ENCODE measurements at places on chromosomes 7 and 10. TPM values are rescaled to one million over a fixed set of nuclear protein-coding genes. Genes with fewer than 3 reads are reported as not detected.

DNA sequence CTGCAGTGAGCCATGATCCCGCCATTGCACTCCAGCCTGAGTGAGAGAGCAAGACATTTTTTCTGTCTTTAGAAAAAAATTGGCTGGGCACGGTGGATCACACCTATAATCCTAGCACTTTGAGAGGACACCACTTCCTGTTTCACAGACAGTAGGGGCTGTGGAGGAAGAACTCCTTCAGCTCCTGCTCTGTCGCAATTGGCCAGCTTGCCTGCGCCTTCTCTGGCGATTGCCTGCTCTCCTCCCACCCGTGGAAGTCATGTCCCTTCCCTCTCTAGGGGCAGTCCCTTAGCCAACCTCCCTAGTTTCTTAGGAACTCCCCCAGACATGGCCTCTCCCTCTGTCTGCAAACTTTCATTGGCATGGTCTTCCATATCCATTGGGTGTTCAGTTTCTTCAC is 8.7 kb downstream of the PDSS1 start:
- H3K36me3 ChIP-seq = no peaks in the 10 kb centered on the region
- no peaks in the 10 kb centered on the region for H3K4me1 ChIP-seq
- no peaks in the 10 kb centered on the region for H3K27me3 ChIP-seq
- no peak overlapping the region for H3K27ac ChIP-seq
- no peak overlapping the region for H3K4me3 ChIP-seq
- no peak for DNase-seq

DNA sequence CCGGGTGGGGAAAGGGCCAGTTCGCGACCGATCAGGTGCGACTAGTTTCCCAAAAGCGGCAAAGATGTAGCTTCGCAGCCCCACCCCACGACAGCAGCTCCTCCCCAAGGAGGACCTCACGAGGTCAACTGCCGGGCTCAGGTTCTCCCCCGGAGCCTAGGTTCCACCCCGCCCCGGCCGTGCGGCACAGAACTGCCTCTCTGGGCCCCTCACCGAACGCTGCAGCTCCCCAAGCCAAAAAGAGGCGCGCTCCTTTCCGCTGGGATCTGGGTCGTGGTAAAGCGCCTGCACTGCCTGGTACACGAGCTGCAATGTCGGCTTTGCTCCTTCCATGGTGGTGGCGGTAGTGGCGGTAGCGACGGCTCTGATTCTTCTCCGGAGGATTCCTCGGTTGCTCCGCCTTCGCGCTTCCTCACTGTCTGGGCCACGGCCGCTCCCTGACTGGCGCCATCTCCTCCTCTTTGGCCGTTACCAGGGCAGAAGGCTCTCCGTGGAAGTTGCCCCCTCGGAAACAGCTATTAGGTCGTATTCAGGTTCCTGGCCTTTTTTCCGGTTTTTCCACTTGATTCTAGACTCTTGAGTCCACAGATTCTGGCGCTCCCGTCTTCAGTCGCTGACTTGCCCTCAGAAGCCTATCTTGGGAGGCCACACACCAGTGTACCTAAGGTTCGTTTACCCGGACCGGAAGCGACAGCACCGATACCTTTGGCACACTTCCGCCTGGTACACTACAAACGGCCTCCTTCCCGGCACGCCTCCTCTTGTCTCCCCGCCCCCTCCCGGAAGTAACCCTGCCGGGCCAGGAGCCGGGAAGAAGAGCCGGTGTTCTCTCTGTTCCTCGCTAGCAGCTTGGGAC is at the start of gene TNPO3:
Gene TNPO3, minus strand, starts transcription at position 674 of the 856 bp plus-strand sequence. Its CDS starts 341 bp downstream, at position 333.
- peak within 1 kb of the TSS; percentile 87 for H3K4me3 ChIP-seq
- no peaks in the 10 kb centered on the region for H3K27me3 ChIP-seq
- H3K27ac ChIP-seq = peak within 1 kb of the TSS; percentile 97
- DNase-seq = peak; percentile 83
- no peaks in the 10 kb centered on the region for H3K36me3 ChIP-seq

DNA sequence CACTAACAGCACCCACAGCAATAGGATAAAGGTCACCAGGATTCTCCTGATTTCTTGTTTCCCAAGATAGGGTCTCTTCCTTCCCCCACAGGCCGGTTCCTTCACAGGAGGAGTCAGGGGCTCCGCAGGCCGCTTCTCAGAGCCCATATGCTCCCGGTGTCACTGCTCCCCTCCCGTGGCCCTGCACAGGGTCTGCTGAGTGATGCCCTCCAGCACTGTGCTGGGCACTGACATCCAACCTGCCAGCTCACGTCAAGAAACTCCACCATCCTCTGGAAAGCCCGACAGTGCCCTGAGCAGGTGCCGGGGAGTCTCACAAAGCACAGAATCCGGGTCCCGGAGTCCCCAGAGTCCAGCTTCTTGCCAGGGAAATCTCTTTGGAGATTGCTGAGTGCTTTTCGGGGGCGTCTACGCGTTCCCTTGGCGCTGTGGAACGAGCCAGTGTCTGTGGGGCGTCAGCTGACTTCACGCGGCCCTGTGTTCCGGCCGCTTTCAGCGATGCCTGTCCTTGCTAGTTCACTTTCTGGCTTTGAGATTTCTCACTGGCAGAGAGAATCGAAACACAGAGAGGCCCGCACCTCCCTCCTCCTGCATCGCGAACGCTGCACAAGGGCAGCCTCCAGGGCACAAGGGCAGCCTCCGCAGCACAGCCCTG is 567.5 kb downstream of the DNAJB6 start:
- H3K36me3 ChIP-seq = no peaks in the 10 kb centered on the region
- H3K27ac ChIP-seq = no peak overlapping the region
- H3K27me3 ChIP-seq = no peaks in the 10 kb centered on the region

- H3K36me3 ChIP-seq = no peaks in the 10 kb centered on the region
- no peaks in the 10 kb centered on the region for H3K27me3 ChIP-seq
- H3K27ac ChIP-seq = no peak overlapping the region
- peaks cover 15% of the 10 kb centered on the region for H3K4me1 ChIP-seq
- no peak overlapping the region for H3K4me3 ChIP-seq
- DNase-seq = no peak
Measured at GRCh38 chr7:114533131-114533530, 118.5 kb downstream of the FOXP2 start.

DNA sequence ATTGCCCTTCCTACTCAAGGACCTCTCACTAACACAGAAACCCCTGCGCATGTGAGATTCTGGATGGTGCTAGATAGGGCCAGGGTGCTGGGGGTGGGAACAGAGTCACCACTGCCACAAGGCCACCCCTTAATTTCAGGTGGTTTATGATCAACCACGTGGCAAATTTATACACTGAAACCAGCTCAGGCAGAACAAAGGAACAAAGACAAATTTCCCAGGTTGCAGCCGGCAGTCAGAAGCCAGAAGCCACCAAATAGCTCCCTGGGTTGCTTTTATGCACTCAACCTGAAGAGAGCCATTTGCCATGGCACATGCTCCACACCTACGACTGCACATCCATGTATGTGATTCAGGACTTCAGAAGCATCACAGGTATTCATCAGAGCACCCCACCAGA is 2.5 kb downstream of the VOPP1 start:
- no peaks in the 10 kb centered on the region for H3K27me3 ChIP-seq
- peaks cover 58% of the 10 kb centered on the region for H3K4me1 ChIP-seq

- peak overlapping the region; percentile 39 for H3K27ac ChIP-seq
- H3K36me3 ChIP-seq = no peaks in the 10 kb centered on the region
- H3K4me3 ChIP-seq = no peak overlapping the region
- peaks cover 63% of the 10 kb centered on the region for H3K4me1 ChIP-seq
- H3K27me3 ChIP-seq = no peaks in the 10 kb centered on the region
Measured at GRCh38 chr7:36279200-36279925, 110.3 kb upstream of the ANLN start.

DNA sequence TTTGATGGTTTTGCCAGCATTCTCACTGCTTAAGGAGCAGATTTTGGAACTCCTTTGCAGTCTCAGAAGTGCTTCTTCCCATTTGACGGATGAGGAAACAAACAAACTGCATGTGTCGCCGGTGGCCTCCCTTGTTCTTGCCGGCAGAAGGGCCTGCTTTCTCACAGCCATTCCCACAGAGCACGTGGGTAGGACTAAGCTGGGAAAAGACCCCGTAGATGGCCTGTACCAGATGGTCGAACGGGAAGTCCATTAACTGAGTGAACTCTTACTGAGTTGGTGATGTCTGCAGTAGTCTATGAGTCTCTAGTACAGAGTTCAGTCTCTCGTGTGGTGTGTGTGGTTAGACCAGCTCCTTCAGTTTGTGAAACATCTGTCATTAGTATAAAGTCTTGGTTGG is 131.9 kb downstream of the TRRAP start:
- no peak overlapping the region for H3K4me3 ChIP-seq
- peaks cover 67% of the 10 kb centered on the region for H3K36me3 ChIP-seq
- no peak overlapping the region for H3K27ac ChIP-seq
- no peak for DNase-seq
- H3K27me3 ChIP-seq = no peaks in the 10 kb centered on the region

- no peaks in the 10 kb centered on the region for H3K27me3 ChIP-seq
- no peaks in the 10 kb centered on the region for H3K36me3 ChIP-seq
- H3K27ac ChIP-seq = no peak overlapping the region
- H3K4me3 ChIP-seq = no peak overlapping the region
- no peaks in the 10 kb centered on the region for H3K4me1 ChIP-seq
- no peak for DNase-seq
Measured at GRCh38 chr10:93091960-93092359, 18.3 kb downstream of the CYP26A1 start.

DNA sequence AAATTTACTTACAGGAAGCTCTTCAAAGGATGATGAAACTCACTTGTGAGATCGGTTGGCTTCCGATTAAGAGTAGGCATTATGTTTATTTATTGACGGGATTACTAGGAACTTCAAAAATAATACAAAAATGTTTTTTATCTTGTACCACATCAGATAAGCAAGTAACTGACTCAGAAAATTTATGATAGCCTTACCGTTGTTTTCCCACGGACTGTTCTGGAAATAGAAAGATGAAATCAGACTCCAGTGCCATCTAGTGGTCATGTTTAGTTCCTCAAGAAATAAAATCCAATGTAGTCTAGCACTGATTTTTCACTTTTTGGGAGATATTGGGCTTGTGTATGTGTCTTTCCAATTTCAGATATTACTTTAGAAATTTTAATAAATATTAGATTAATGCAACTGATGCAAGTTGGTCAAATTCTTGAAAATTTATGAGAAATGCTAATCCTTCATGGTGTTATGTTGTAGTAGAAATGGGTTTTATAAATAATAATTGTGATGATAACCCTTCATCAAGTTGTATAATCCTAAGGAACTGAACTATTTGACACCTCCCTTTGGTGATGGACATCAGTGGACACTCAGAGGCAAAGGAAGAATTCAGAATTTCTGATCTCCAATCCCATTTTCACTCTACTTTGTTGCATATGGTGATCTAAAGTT is 168.8 kb downstream of the TMEM26 start:
- no peaks in the 10 kb centered on the region for H3K36me3 ChIP-seq
- DNase-seq = no peak
- H3K27me3 ChIP-seq = no peaks in the 10 kb centered on the region

GRCh38 chr7:158030071-158030470 is 557.6 kb downstream of the PTPRN2 start:
- no peaks in the 10 kb centered on the region for H3K27me3 ChIP-seq
- H3K4me3 ChIP-seq = no peak overlapping the region
- no peaks in the 10 kb centered on the region for H3K4me1 ChIP-seq
- H3K36me3 ChIP-seq = no peaks in the 10 kb centered on the region
- no peak for DNase-seq
- no peak overlapping the region for H3K27ac ChIP-seq

- H3K4me1 ChIP-seq = no peaks in the 10 kb centered on the region
- DNase-seq = no peak
- H3K27me3 ChIP-seq = no peaks in the 10 kb centered on the region
Measured at GRCh38 chr7:19051767-19052375, 65.6 kb downstream of the TWIST1 start.

DNA sequence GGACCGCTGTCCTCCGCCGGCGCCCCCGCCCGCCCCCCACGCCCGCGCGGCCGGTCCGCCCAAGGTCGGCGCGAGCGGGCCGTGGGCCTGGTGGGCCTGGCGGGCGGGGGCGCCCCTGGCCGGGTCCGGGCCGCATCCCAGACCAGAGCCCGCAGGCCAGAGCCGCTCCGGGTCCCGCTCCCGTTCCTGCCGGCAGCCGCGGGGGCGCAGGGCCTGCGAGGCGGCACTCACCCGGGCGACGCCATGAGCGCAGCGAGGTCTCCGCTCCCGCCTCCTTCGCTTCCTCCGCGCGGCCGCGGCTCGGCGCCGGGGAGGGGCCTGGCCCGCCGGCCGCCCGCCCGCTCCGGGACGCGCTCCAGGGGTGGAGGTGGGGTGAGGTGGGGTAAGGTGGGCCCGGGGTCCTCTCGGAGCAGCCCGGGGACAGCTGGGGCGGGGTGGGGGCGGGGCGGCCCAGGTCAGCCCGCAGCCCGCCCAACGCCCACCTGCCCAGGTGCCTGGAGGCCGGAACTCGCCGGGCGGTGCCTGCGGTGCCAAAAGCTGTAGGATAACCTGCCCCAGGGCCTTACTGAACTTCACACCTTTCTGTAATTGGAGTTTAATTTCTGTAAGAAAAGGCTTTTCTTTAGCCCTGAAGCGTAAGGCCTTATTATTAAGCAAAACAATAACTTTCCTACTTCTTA is at the start of gene URGCP:
Gene URGCP, minus strand, starts transcription at position 266 of the 680 bp plus-strand sequence. Its CDS starts 21 bp downstream, at position 245.
- H3K4me3 ChIP-seq = peak within 1 kb of the TSS; percentile 86
- H3K27ac ChIP-seq = peak within 1 kb of the TSS; percentile 75
- peaks cover 12% of the 10 kb centered on the region for H3K4me1 ChIP-seq
- no peaks in the 10 kb centered on the region for H3K36me3 ChIP-seq

- DNase-seq = no peak
- H3K27ac ChIP-seq = peak overlapping the region; percentile 6
- H3K4me3 ChIP-seq = no peak overlapping the region
- H3K4me1 ChIP-seq = peaks cover 14% of the 10 kb centered on the region
- H3K27me3 ChIP-seq = no peaks in the 10 kb centered on the region
- no peaks in the 10 kb centered on the region for H3K36me3 ChIP-seq
Measured at GRCh38 chr7:38950309-38950708, 27.4 kb upstream of the POU6F2 start.

GRCh38 chr7:5631752-5632151 is 149.7 kb downstream of the RNF216 start:
- no peaks in the 10 kb centered on the region for H3K27me3 ChIP-seq
- no peak for DNase-seq
- H3K4me1 ChIP-seq = peaks cover 66% of the 10 kb centered on the region

GRCh38 chr7:24549991-24550390 is 23.3 kb upstream of the PALS2 start:
- H3K27me3 ChIP-seq = no peaks in the 10 kb centered on the region
- H3K36me3 ChIP-seq = no peaks in the 10 kb centered on the region
- no peak overlapping the region for H3K27ac ChIP-seq
- no peak for DNase-seq
- H3K4me3 ChIP-seq = no peak overlapping the region
- peaks cover 12% of the 10 kb centered on the region for H3K4me1 ChIP-seq

GRCh38 chr10:103566536-103566935 is 73.0 kb downstream of the NEURL1 start:
- H3K4me3 ChIP-seq = no peak overlapping the region
- H3K4me1 ChIP-seq = no peaks in the 10 kb centered on the region
- H3K27me3 ChIP-seq = no peaks in the 10 kb centered on the region
- no peak overlapping the region for H3K27ac ChIP-seq
- no peaks in the 10 kb centered on the region for H3K36me3 ChIP-seq

GRCh38 chr7:111374027-111374426 is 188.3 kb downstream of the IMMP2L start:
- no peak overlapping the region for H3K4me3 ChIP-seq
- H3K27me3 ChIP-seq = no peaks in the 10 kb centered on the region
- no peak for DNase-seq
- H3K4me1 ChIP-seq = peaks cover 16% of the 10 kb centered on the region
- no peaks in the 10 kb centered on the region for H3K36me3 ChIP-seq

Gene MCMBP
- total RNA-seq = 34.8 TPM

Gene TMEM196
- total RNA-seq = not detected

Gene SP8
- not detected for total RNA-seq

Gene PIP
- 1.1 TPM for total RNA-seq

Gene FAM241B
- 2.4 TPM for total RNA-seq

Gene ABHD11
- 2.5 TPM for total RNA-seq

Gene TMEM120A
- total RNA-seq = 44.7 TPM

Gene IL6
- 151 TPM for total RNA-seq

Gene C10orf67
- total RNA-seq = not detected

Gene ITIH2
- not detected for total RNA-seq

Measured in thoracic aorta (tissue), 2 donors.